Naive thymus-derived CD4-positive, alpha-beta T cell (primary cell): ENCODE measurements at places on chromosomes 6 and 20.

DNA sequence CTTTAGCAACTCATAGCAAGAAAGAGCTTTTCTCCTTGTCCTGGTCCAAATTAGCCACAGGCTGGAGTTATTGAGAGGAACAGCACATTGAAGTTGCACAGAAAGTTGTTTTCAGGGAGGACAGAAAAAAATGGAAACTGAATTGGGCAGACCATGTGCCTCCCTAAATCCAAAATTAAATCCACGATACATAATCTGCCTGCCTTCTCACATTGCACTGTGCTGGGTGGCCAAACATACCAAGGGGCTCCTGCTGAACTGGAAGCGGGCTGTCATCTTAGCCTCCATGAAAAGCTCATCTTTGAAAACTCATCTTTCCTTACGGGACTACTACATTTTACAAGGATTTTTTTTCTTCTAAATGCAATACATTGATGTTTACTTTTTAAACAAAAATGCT, 59.9 kb downstream of the TNFAIP3 start:
- no peak overlapping the region for H3K4me3 ChIP-seq
- DNase-seq = no peak
- H3K4me1 ChIP-seq = peaks cover 25% of the 10 kb centered on the region
- H3K27me3 ChIP-seq = no peaks in the 10 kb centered on the region
- no peak overlapping the region for H3K27ac ChIP-seq

- peak overlapping the region; percentile 85 for H3K4me3 ChIP-seq
- H3K4me1 ChIP-seq = peaks cover 9% of the 10 kb centered on the region
- H3K36me3 ChIP-seq = no peaks in the 10 kb centered on the region
These were observed 707 bp downstream of the MAN1A1 start for GRCh38 chr6:119348748-119349360.

- no peaks in the 10 kb centered on the region for H3K4me1 ChIP-seq
- no peak overlapping the region for H3K27ac ChIP-seq
- no peaks in the 10 kb centered on the region for H3K36me3 ChIP-seq
These were observed 17.4 kb downstream of the SLCO4A1 start for GRCh38 chr20:62659488-62660239.

- no peak for DNase-seq
- H3K36me3 ChIP-seq = no peaks in the 10 kb centered on the region
- H3K27me3 ChIP-seq = no peaks in the 10 kb centered on the region
- H3K4me3 ChIP-seq = no peak overlapping the region
- no peaks in the 10 kb centered on the region for H3K4me1 ChIP-seq
These were observed 77.8 kb downstream of the NCR2 start for GRCh38 chr6:41413250-41413649.

DNA sequence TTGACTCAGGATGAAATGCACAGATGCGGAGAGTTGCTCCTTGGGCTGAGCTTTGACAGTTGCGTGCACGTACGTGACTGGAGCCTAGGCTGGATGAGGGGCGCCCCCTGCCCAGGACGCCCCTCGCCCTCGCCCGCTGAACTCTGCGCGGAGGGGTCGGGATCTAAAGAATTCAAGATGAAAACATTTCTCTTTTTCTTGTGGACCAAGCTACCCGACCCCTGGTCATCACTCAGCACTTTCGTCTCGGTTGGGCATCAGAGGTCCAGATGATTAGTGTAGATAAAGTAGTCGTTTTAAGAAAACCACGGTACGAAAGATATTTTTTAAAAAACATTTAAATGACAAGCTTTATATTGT, 700 bp downstream of the DTD1 start:
- no peaks in the 10 kb centered on the region for H3K4me1 ChIP-seq
- H3K36me3 ChIP-seq = no peaks in the 10 kb centered on the region
- peak overlapping the region; percentile 74 for H3K27ac ChIP-seq
- DNase-seq = no peak

- H3K27me3 ChIP-seq = peaks cover 4% of the 10 kb centered on the region
- no peaks in the 10 kb centered on the region for H3K4me1 ChIP-seq
These were observed 4.5 kb downstream of the GJA1 start for GRCh38 chr6:121439926-121440325.

DNA sequence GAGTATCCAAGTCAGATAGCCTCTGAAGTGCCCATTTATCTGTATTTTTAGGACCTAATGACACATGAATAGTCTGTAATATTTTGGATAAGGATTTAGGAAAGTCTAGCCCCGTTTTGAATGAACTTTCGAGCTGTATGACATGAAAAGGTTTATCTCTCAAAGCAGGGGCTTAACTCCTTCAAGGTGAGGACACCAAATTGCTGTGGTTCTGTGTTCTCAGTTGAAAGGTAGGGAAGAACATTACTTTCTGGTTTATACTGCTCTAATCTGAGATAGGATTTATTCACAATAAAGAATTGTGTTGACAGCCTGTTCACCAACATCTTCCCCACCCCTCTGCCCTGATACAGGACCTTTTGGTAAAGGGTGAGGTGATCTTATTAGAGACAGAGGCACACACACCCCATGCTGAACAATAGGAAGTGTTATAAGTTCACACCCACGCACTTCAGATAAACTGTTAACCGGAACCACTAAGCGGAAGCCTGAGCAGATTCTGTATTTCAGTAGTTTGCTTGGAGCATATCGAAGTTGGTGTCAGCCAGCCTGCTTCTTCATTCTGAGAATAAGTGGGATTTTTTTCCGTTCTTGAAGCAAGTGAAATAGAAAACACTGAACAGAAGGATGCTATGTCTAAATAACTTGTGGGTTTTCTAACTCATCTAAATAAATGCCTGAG, 223.3 kb downstream of the TMEM242 start:
- peak overlapping the region; percentile 60 for H3K27ac ChIP-seq
- H3K4me1 ChIP-seq = peaks cover 22% of the 10 kb centered on the region
- H3K4me3 ChIP-seq = peak overlapping the region; percentile 20
- DNase-seq = peak; percentile 59
- H3K36me3 ChIP-seq = no peaks in the 10 kb centered on the region
- H3K27me3 ChIP-seq = no peaks in the 10 kb centered on the region

GRCh38 chr20:40494248-40494647, 194.8 kb downstream of the MAFB start:
- no peak overlapping the region for H3K27ac ChIP-seq
- H3K36me3 ChIP-seq = no peaks in the 10 kb centered on the region
- no peak overlapping the region for H3K4me3 ChIP-seq
- no peaks in the 10 kb centered on the region for H3K4me1 ChIP-seq
- no peak for DNase-seq

- no peak for DNase-seq
- no peak overlapping the region for H3K27ac ChIP-seq
- H3K4me3 ChIP-seq = no peak overlapping the region
- no peaks in the 10 kb centered on the region for H3K4me1 ChIP-seq
These were observed 203.2 kb downstream of the ANKRD60 start for GRCh38 chr20:58025233-58025632.

DNA sequence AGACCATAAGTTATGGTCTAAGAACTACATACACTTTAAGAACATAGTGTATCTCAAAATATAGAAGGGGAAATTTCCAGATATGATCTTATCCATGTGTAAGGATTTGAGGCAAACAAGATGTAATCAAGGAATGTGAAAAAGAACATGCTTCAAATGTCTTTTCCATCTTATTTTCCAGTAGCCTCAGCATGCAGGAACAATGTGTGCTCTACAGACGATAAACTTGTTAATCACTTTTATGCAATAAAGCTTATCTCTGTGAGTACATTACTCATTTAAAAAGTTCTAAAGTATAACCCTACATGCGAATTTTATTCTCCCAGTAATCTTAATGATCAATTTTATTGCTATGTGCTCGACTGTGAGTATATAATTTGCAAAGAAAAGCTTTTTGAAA, 185.2 kb downstream of the ALDH8A1 start:
- H3K27ac ChIP-seq = no peak overlapping the region
- no peaks in the 10 kb centered on the region for H3K27me3 ChIP-seq
- no peaks in the 10 kb centered on the region for H3K4me1 ChIP-seq

- H3K27ac ChIP-seq = no peak overlapping the region
- H3K4me3 ChIP-seq = no peak overlapping the region
- H3K4me1 ChIP-seq = no peaks in the 10 kb centered on the region
- H3K36me3 ChIP-seq = no peaks in the 10 kb centered on the region
- DNase-seq = no peak
These were observed 30.9 kb downstream of the RAB44 start for GRCh38 chr6:36728289-36729160.

- no peak for DNase-seq
- H3K4me1 ChIP-seq = no peaks in the 10 kb centered on the region
- no peak overlapping the region for H3K4me3 ChIP-seq
- no peak overlapping the region for H3K27ac ChIP-seq
These were observed 59.9 kb upstream of the TINAG start for GRCh38 chr6:54248319-54248718.

GRCh38 chr6:70667256-70667710, 400 bp upstream of the SMAP1 start:
- H3K27ac ChIP-seq = peak overlapping the region; percentile 82
- no peak for DNase-seq
- H3K27me3 ChIP-seq = no peaks in the 10 kb centered on the region
- peaks cover 21% of the 10 kb centered on the region for H3K4me1 ChIP-seq
- peak overlapping the region; percentile 69 for H3K4me3 ChIP-seq

- H3K27ac ChIP-seq = no peak overlapping the region
- H3K36me3 ChIP-seq = no peaks in the 10 kb centered on the region
- no peaks in the 10 kb centered on the region for H3K27me3 ChIP-seq
- no peak overlapping the region for H3K4me3 ChIP-seq
- no peak for DNase-seq
These were observed 41.6 kb downstream of the CGA start for GRCh38 chr6:87053312-87053711.
